ENCODE measurements at places on chromosomes 4 and X.

GRCh38 chr4:7646384-7647061 is 211.8 kb upstream of the PSAPL1 start:
- DNase-seq = no peak

GRCh38 chr4:7995135-7995534 is 55.5 kb upstream of the AFAP1 start:
- no peak for DNase-seq

- no peak for DNase-seq
Observed at GRCh38 chrX:97096385-97096784, 212.7 kb downstream of the RPA4 start.

GRCh38 chrX:150362599-150363481 is at the start of gene MAMLD1:
Gene MAMLD1 (plus strand): TSS chrX:150363317. CDS start chrX:150445517, 82,200 bp downstream.
- peak; percentile 72 for DNase-seq

GRCh38 chr4:6233929-6234328 is 33.6 kb upstream of the JAKMIP1 start:
- DNase-seq = no peak

DNA sequence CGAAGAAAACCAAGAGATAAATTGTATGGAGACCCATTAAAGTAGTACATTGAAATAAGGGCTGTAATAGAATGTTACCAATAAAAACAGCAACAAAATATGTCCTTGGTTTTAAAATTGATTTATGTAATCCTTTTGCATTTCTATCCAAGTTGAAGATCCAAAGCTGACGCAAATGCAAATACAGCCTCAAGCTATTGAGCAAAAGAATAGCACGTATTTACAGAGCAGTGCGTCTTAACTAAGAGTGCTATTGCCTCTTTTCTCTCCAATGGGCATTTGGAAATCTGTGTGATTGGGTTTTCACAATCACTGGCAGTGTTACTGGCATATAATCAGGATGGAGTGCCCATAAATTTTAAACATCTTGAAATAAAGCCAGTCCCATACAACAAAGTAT is 417.4 kb downstream of the TLL1 start:
- no peak for DNase-seq

GRCh38 chr4:138510053-138510452 is 267.9 kb upstream of the SLC7A11 start:
- no peak for DNase-seq

GRCh38 chr4:7124689-7125442 is 57.0 kb upstream of the GRPEL1 start:
- DNase-seq = peak; percentile 86

- no peak for DNase-seq
Observed at GRCh38 chrX:144006811-144007210, 122.9 kb downstream of the UBE2NL start.

GRCh38 chr4:111991797-111992196 is 153.5 kb upstream of the FAM241A start:
- DNase-seq = peak; percentile 3

GRCh38 chr4:10180927-10181744 is 64.5 kb upstream of the WDR1 start:
- peak; percentile 39 for DNase-seq

DNA sequence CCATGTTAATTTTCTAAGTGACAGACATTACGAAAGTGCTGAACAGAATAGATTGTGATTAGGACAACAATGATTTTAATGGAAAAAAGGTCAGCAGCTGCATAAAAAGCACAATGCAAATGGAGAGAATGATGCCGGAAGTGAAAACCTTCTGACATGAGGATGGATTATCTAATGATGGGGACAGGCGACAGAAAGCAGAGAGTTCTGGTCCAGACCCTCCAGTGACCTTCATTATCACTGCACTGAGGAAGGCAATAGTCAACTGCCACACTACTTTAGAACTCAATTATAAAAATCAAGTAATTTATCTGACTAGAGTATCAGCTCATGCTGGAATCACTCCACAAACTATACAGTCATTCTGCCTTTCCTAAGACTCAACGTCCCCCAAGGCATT is 746.1 kb upstream of the EPHA5 start:
- no peak for DNase-seq

GRCh38 chr4:61500883-61501282 is 300.8 kb downstream of the ADGRL3 start:
- DNase-seq = no peak

GRCh38 chr4:22897520-22898108 is 204.9 kb downstream of the GBA3 start:
- no peak for DNase-seq

- DNase-seq = no peak
Observed at GRCh38 chr4:17504081-17504480, 7.8 kb downstream of the QDPR start.

DNA sequence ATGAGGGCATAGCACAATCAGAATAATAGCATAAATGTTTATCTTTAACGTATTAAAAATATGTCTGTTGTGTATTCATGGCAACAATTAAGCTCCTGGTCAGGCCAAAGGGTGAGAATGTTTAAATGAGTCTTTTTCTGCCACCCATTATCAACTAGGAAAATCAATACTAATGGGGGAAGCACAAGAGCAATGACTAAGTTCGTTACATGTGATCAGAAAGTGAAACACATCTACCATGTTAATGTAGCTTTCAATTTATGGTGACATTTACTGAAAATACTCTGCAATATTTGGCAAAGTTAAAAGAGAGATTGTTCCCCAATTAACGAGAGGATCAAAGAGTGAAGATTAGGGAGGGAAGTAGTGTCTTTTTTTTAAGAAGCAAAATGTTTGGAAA is 143.7 kb downstream of the NAA11 start:
- no peak for DNase-seq

DNA sequence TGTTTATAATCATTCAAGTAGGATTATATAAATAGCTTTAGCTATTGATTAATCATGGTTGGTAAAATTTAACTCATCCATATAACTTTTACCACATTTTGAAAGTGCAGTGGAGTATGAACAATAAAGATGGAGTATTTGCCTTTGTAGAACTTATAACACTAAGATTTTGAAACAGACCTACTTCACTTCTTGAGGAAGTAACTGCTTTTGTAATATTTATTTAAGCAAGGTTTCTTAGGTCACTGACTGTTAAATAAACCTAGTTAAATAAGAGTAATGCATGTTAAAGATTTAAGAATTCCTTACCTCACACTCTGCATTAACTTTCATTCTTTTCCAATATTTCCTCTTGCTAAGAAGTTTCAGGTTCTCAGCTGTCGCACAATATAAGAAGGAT is 242.5 kb downstream of the CFAP299 start:
- no peak for DNase-seq

GRCh38 chr4:8409264-8410065 is 31.1 kb downstream of the ACOX3 start:
- DNase-seq = no peak

GRCh38 chrX:9519546-9520216 is 54.8 kb downstream of the TBL1X start:
- no peak for DNase-seq
